ENCODE measurements at places on chromosomes 3 and 15.
A peak's percentile ranks its signal among the peaks of the same experiment; 100 is the strongest.

DNA sequence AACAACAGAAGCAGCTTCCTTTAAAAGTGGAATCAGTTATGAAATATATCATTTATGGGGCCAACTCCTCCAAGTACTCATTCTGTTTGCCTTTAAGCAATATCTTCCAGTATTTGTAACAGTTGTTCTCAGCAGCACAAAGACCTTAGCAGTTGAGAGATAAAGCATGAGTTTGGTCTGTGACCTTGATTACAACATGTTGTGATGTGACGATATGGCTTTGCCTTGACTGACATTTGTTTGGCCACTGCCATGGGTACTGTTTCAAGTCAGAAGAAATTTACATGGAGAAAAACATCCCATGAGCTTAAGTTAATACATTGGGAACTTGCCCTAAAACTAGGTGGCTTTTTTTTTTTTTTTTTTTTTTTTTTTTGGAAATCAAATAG, 175.1 kb upstream of the KBTBD8 start:
- DNase-seq: no peak

- DNase-seq: no peak
Observed at GRCh38 chr3:191254098-191254873, 55.2 kb downstream of the OSTN start.

- DNase-seq: no peak
Observed at GRCh38 chr15:58058729-58059128, 6.8 kb downstream of the ALDH1A2 start.

GRCh38 chr3:41126961-41127360, 72.3 kb upstream of the CTNNB1 start:
- no peak for DNase-seq

DNA sequence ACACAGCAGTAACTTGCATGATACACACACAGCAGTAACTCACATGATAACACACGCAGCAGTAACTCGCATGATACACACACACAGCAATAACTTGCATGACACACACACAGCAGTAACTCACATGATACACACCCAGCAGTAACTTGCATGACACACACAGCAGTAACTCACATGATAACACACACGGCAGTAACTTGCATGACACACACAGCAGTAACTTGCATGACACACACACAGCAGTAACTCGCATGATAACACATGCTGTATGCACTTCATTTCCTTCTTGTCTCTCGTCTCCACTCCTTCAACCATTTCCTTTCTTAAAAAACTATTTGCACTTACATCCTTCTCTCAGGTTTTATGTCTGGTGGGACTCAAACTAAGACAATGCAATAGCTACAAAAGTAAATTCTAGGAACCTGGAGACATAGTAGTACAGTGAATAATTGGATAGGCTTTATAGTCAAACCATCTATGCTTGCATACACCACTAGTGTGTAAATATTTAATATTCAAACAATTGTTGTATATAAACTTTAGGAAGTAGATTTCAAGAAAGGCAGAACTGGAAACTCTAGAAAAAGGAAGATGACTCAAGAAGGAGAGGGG, 130.8 kb downstream of the UACA start:
- no peak for DNase-seq

GRCh38 chr3:184968115-184968514, 156.1 kb downstream of the VPS8 start:
- DNase-seq: no peak

DNA sequence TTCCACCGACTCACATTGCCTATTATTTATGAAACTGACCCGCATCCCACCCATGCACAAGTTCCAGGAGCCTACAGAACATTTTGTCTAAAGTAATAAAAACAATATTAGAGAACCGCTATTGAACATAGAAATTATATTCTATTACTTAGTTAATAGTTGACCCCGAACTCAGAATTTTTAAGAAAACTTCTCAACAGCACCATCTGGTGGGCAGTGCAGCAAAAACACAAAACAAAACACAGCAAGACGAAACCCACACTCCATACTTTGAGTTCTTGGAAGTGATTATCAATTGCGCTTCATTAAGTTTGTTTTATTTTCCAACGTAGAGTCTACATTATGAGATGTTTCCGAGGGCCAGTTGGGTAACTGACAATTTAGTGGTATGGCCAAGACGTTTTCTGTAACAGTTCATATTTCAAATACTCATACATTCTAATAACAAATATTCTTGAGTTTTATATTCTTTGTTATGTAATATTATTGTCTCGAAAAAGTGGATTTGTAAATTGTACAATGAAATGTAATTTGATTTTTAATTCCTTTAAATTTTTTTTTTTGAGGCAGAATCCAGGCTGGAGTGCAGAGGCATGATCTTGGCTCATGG, 24.0 kb upstream of the C3orf70 start:
- no peak for DNase-seq

GRCh38 chr3:140399871-140400270, 278.0 kb upstream of the TRIM42 start:
- DNase-seq: no peak

- DNase-seq: no peak
Observed at GRCh38 chr3:78918361-78919020, 849.3 kb downstream of the ROBO1 start.

GRCh38 chr3:21235491-21235890, 515.5 kb downstream of the ZNF385D start:
- DNase-seq: no peak

DNA sequence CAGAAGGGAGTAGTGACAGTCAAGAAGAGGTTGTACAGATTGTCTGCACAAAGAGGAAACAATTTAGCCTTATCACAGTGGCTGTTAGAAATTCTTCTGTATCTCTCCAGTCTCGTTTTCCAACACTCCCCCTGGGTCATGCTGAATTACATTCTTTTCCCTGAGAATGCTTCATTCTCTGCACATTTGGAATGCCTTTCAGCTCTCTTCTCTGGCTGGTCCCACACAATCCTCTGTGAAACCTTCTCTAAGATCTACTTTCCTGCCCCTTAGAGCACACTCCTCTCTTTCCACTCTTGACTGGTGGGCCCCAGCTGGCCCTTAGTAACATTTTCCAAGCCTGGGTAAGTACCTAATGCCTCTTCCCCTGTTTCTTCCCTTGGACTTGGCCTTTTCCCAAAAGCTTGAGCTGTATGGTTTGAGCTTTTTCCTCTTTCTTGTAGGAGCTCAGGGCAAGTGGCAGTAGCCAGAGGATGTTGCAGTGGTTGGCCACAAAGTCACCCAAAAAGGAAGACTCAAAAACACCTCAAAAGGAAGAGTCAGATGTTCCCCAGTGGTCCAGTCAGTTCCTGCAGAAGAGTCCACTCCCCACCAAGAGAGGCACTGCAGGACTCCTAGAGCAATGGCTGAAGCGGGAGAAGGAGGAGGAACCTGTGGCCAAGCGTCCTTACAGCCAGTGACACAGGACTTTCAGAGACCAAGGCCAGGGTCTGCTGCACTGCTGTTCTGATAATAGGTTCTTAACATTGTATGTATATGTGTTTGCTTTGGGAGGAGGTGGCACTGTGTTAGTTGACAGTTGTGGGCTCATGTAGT, 25.7 kb downstream of the HMCES start:
- DNase-seq: no peak

DNA sequence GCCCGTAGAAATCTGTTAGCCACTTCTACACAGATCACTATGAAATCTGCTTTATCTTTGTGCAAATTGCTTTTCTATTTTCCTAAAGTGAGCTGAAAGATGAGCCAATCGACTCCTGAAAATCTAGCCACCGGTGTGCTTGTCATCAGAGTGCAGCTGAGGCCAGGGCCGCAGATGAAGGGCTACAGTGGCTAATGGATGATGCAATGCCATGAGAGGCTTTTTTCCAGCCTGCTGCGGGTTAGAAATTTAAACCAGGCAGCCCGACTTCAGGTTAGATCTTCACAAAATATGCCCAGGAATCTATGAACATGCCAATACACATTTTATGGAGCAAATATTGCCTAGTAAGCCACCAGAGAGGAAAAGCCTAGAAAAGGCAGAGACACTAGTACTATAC, 948.2 kb upstream of the CFAP20DC start:
- DNase-seq: no peak

DNA sequence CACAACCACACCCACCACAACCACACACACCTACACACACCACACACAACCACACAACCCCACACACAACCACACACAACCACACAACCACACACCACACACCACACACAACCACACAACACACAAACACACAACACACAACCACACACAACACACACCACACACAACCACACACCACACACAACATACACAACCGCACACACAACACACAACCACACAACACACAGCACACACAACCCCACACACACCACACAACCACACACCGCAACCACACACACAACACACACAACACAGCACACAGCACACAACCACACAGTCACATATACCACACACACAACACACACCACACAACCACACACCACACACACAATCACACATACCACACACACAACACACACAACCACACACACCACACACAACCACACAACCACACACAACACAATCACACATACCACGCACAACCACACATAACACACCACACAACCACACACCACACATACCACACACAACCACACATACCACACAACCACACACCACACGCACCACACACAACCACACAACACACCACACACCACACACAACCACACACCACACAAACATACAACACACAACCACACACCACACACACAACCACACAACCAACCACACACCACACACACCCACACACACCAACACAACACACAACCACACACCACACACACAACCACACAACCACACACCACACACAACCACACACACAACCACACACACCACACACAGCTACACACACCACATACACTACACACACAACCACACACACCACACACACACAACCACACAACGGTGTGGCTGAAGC, 23.7 kb downstream of the CPN2 start:
- DNase-seq: no peak

DNA sequence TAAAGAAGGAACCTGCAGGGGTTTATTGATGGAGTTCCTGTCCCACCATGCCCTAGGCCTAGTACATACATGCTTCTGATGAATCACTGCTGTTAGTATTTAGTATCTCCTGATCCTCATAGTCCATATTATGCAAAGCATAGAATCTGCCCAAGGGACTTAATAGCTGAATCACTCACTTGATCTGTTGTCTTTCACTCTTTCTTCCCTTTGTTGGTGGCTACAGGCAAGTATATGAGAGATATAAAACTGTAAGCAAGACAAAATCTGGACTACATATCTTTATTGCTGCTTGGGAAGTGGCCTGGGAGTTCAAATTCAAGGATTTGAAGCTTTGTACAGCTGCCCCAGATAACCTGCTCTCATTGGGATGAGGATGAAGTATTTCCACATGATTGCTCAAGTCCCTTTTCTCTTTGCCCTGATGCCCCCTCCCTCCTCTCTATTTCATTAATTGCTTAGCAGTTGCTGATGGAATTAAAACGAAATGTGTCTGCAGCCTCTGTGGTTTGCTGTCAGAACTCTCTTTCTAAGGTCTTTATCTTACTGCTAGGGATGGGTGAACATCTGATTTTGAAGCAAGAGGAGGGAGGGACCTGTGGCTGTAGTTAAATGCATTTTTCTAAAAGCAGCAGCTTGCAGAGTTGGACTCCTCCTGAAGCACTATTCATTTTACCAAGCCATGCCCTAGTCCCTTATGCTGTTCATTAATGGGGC, 114.1 kb downstream of the ZNF609 start:
- no peak for DNase-seq

DNA sequence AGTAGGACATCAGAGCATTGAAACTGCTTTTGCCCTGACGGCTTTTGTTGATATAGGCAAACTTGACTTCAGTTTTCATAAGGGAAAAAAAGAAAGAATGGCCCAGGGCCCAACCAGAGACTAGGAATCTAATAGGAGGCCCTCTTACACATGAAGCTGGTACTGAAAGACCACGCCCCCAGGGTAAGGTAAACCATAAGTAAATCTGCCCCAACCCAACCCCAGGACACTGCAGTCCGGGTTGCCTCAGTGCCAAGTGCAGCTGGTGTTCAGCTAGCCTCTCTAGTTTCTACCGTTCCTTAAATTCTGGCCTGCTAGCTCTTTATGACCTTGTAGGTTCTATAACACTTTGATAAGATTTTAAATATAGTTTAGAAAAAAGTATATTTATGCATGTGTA, 136.7 kb downstream of the AQP9 start:
- no peak for DNase-seq

DNA sequence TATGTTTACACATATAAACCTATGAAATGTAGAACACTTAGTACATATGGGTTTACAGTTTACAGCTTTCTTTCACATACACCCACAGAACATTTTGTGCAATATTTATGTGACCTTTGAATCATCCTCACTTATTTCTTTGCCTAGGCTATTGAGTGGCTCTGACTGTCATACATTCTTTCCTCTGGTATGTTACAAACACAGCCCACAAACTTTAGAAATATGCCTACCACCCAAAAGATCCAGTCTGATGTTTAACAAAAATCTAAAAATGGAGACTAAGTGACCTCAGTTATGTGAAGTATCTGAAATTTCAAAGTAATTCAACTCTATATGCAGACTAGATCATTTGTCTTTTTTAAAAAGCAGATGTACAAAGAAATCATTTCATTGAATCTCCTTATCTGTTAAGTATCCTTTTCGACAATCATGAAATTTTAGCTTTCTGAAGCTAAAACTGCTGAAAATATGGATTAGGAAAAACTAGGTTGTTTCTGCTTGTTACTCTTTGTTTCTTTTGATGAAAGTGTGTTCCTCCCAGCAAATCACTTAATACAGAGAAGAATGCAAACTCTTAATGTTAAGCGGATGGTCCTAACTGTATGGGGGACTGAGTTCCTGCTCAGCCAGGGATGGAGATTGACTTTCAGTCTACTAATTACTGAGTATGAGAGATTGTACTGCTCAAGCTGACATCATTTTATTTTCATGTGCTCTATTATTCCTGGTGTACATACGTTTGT, 27.7 kb downstream of the CCDC54 start:
- no peak for DNase-seq

- no peak for DNase-seq
Observed at GRCh38 chr3:116470605-116471197, 25.4 kb upstream of the LSAMP start.

DNA sequence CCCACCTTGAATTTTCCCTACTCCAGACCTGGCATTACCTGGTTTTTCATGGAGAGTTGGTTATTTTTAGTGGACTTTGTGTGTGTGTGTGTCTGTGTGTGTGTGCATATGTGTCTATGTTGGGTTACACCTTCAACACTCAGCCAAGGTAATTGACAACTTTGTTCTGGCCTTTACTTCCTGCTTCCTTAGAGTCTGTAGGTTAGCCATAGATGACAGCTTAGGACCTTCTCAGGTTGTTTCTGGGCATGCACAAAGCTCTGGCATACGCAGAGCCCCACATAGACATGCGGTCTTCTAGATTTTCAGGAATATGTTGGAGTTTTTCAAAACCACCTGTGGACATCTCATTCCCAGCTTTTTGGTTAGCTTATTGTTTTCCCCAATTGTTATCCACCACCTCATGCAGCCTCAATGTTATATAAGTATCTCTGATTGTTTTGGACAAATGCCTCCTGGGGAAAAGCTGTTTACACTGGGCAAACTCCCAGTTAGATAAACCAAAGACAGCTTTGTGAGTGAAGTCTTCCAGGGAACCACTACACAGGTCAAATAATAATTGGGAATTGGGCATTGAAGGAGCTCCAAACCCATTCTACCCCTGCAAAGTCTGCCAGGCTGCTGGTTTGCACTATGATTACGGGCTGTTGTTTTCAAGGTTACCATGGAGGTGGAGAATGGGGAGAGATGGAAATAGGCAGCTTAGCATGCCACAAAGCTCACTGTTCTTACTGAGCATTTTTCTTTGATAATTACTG, 201.2 kb downstream of the ADAMTSL3 start:
- DNase-seq: no peak

GRCh38 chr3:29610781-29611180, 329.9 kb downstream of the RBMS3 start:
- no peak for DNase-seq

- peak; percentile 59 for DNase-seq
Observed at GRCh38 chr3:12175844-12176453, 17.2 kb upstream of the TIMP4 start.
